T-cell (primary cell): ENCODE measurements at places on chromosomes 13 and 19.

GRCh38 chr13:106527826-106528225, 7.6 kb downstream of the EFNB2 start:
- no peak overlapping the region for H3K27ac ChIP-seq
- H3K36me3 ChIP-seq, result no peaks in the 10 kb centered on the region
- peaks cover 20% of the 10 kb centered on the region for H3K27me3 ChIP-seq
- peaks cover 3% of the 10 kb centered on the region for H3K4me1 ChIP-seq

DNA sequence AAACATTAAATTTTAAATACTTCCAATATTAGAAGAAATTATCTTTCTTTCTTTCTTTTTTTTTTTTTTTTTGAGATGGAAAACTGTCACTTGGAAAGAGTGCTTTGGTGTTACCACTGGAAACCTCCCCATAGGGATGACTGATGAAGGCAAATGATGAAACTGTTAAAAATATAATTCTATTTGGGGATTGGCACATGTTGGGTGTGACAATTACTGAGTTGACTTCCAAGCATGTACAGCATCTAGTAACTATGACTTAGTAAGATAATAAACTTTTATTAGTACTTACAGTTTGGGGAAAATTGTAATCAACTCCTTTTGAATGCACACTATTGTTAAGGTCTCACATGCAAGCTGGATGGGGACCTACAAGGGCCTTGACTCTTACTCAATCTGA, 592.5 kb downstream of the KCTD12 start:
- H3K36me3 ChIP-seq, result no peaks in the 10 kb centered on the region
- no peak for DNase-seq
- no peaks in the 10 kb centered on the region for H3K4me1 ChIP-seq
- H3K4me3 ChIP-seq, result no peak overlapping the region

DNA sequence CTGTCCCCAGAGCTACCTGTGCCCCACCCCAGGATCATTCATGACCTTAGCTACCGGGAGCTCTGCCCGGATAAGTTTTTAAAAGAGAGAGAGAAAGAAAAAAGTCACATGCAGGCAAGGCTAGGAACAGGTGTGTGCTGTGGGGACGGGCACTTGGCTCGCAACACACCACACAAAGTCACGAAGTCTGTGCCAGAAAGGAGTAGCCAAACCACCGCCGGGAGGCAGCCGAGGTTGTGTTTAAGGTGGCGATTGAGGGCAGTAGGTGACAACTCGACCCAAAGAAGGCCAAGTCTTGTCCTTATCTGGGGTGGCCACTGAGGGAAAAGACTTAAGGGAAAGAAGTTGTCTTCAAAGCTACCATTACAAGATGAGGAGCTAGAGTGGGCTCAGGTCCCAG, 4.6 kb upstream of the TSHZ3 start:
- no peak overlapping the region for H3K4me3 ChIP-seq
- no peak for DNase-seq
- H3K4me1 ChIP-seq, result peaks cover 58% of the 10 kb centered on the region
- H3K36me3 ChIP-seq, result no peaks in the 10 kb centered on the region
- peaks cover 77% of the 10 kb centered on the region for H3K27me3 ChIP-seq

DNA sequence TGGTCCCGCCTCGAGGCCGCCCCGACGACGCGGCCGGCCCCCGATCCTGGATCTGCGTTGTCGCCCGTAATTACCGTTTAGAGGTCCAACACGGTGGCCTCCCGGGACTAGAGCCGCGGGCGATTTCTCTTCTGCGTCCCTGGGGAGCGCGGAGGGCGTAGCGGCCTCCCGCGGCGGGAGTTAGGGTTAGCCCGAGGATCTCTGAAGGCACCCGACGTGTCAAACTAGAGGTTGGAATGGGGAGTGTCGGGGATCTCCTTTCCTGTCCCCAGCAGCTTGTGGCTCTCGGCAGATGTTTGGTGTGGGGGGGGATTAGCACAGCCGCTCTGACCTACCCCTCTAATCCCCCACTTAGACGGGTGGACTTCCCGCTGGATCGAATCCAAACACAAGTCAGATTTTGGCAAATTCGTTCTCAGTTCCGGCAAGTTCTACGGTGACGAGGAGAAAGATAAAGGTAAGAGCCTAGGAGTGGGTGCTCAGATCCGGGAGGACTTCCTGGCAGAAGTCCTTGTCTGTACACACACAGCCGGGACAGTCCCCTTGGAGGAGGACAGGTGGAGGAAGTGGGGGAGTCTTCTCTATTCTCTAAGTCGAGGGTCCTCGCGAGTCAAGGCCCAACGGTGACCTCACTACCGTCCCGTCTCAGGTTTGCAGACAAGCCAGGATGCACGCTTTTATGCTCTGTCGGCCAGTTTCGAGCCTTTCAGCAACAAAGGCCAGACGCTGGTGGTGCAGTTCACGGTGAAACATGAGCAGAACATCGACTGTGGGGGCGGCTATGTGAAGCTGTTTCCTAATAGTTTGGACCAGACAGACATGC, 581 bp downstream of the CALR start:
- H3K36me3 ChIP-seq, result peaks cover 46% of the 10 kb centered on the region
- DNase-seq, result peak; percentile 8
- H3K4me3 ChIP-seq, result peak overlapping the region; percentile 94

DNA sequence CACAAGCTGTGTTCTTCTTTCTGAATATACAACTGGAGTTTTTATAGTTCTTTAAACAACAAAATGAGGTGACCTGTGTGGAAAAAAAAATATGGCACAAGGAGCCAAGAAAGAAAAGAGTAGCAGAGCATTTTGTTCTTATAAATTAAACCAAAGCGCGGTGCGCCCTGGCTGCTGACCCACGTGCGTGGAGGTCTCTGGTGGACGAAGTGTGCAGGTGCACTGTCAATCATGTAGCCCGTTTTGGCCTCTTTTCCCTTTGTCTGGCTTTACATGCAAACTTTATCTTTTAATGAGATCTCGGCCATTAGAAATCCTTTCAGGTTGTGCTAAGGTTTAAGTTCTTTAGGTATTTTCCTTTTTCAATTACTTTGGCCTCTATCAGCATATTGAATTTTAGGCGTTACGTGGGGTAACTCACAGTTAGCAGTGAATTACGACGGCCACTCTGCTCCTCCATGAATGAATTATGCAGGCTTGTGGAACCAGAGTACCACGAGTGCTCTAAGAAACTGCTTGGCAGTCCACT, 443.9 kb upstream of the SLC10A2 start:
- DNase-seq, result no peak
- H3K4me3 ChIP-seq, result no peak overlapping the region
- H3K4me1 ChIP-seq, result no peaks in the 10 kb centered on the region
- H3K36me3 ChIP-seq, result no peaks in the 10 kb centered on the region
- no peaks in the 10 kb centered on the region for H3K27me3 ChIP-seq
